Activated CD8-positive, alpha-beta memory T cell treated with anti-CD3 and anti-CD28 coated beads for 4 hours (primary cell): ENCODE measurements at places on chromosomes 16 and 17.
A peak's percentile ranks its signal among the peaks of the same experiment; 100 is the strongest.

DNA sequence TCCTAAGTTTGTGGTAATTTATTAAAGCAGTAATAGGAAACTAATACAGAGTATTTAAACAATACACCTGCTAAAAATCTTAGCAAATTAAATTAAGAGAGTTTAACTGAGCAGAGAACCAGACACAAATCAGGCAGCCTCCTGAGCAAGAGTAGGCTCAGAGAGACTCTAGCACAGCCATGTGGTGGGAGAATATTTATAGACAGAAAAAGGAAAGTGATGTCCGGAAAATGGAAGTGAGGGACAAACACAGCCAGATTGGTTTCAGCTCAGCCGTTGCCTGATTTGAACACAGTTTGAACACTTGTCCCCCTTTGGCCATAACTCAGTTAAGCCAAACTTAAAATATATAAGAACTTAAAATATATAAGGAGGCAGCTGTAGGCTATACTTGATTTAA lies 192.6 kb upstream of the PSMD7 start:
- no peak for DNase-seq

- DNase-seq = no peak
Measured at GRCh38 chr17:81814748-81815645, 11.0 kb downstream of the GCGR start.

- no peak for DNase-seq
Measured at GRCh38 chr16:26149364-26150190, 457.8 kb downstream of the HS3ST4 start.

- DNase-seq = no peak
Measured at GRCh38 chr17:55694286-55694910, 28.3 kb downstream of the TMEM100 start.

DNA sequence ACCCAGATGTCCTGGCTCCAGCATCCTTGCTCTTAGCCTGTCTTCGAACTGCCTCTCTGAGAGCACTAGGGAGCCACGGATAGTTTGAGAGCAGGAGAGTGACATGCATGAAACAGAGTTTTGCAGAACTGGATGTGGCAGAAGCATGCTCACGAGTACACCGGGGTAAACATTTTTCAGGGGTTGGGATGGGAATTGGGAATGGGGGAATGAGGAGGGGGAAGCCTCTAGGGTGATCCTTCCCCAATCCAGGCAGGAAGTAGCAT lies 34.2 kb upstream of the CIBAR2 start:
- DNase-seq = no peak

- no peak for DNase-seq
Measured at GRCh38 chr16:84780544-84781376, 39.0 kb upstream of the CRISPLD2 start.

- DNase-seq = peak; percentile 24
Measured at GRCh38 chr17:6755731-6756184, at the start of gene XAF1. Gene XAF1 (plus strand): TSS chr17:6756046. CDS start chr17:6756079, 33 bp downstream.

- DNase-seq = no peak
Measured at GRCh38 chr17:35745749-35746320, 7.2 kb downstream of the GAS2L2 start.

DNA sequence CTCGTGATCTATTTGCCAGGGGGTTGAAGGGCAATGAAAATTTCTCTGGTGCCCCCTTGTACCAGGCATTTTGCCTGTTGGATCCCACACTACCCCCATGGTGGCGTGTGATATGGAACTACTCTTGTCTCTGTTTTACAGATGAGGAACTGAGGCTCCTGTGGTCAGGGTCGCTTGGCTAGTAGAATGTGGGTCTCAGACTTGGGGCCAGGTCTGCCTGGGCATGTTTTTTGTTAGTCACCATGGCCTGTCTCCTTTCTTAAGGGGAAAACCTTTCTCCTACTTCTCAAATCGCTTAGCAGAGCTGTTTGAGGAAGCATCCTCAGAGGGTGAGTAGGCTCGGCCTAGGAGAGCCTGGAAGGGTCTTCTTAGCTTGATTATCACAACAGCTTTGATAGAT lies 51.2 kb downstream of the CLEC16A start:
- no peak for DNase-seq

DNA sequence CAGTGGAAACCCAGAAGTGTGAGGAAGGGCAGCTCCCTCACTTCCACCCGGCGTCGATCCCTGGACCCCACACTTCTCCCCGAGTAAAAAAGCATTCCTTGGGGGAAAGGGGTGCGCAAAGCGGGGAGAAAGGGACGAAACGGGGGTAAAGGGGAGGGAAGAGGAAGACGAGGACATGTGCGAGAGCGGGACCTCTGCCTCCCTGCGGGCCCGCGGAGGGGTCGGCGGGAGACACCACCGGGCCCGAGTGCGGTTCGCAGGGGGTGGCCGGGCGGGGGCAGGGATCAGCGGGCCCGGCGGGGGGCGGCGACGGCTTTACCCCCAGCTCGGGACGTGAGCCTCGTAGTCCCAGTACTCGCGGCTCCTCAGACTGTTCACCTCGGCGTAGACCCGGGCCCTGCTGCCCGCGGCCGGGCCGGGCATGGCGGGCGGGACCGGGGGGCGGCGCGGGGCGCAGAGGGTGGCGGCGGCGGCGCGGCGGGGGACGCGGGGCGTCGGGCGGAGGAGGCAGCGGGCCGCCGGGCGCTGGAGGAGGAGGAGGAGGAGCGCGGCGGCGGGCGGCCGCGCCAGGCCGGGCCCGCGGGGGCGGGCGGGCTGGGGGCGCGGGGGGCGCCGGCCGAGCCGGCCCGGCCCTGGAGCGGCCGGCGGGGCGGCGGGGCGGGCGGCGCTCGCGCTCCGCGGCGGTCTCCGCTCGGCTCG lies 443 bp downstream of the CSNK2A2 start:
- no peak for DNase-seq
